ENCODE measurements at places on chromosomes 2 and 18.
A peak's percentile ranks its signal among the peaks of the same experiment; 100 is the strongest.

DNA sequence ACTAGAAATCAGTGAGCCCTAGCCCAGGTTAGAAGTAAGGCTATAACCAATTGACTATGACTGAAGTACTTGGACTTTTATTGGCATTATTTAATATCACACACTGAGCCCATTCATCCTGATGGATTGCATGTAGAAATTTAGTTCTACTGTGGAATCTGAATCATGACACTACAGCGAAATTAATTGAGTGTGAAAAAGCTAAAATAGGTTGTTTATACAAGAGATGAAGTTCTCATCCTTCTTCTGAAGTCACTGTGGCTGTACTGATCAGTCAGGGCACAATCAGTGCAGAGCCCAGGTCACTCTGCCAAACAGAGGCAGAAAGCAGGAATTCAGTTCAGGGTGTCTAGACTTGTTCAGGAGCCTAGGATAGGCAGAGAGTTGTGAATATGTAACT lies 158.9 kb downstream of the BABAM2 start:
- DNase-seq, result no peak

GRCh38 chr2:170587922-170588321 lies 127.2 kb upstream of the SP5 start:
- no peak for DNase-seq

DNA sequence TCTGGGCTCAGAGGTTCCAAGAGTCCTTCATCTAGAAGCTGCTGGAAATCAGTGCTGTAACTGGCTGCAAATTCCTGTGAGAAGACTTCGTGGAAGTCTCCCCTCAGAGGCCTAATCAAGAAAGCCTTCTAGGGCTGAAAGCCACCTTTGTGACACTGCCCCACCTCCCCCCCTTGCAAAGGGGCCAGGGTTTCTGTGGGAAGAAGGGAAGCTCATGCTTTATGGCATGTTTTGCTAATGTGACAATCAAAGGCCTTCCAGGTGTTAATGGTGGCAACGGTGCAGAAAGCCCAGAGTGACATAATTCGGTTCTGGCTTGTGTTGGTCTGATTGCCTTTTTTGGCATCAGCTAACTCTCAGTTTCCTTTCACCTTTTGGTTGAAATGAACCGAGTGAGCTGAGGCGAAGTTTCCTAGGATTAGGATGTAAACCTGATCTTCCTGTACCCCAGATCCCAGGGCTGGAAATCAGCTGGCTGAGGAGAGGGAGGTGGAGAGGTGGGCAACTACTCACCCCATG lies 126.9 kb upstream of the TRIB2 start:
- no peak for DNase-seq

DNA sequence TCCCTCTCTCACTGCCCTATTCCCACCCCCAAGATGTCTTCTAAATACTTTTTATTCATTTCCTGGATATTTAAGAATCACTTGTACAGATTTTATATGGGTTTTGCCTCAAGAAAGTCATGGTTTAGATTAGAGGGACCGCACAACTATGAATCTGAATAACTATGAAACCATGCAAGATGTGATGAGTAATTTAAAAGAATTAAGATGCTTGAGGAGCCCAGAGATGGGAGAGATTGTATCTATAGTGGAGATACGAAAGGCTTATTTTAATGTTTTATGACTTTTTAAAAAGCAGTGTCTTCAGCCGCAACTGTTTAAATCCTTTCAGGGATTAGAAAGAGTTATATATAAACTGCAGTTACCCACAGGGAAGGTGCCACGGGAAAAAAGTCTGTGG lies 324.1 kb downstream of the LPIN1 start:
- no peak for DNase-seq

GRCh38 chr18:39523281-39523680 lies 1957.7 kb upstream of the CELF4 start:
- no peak for DNase-seq

- no peak for DNase-seq
Measured at GRCh38 chr2:95392730-95393455, 9.6 kb upstream of the FAHD2A start.

DNA sequence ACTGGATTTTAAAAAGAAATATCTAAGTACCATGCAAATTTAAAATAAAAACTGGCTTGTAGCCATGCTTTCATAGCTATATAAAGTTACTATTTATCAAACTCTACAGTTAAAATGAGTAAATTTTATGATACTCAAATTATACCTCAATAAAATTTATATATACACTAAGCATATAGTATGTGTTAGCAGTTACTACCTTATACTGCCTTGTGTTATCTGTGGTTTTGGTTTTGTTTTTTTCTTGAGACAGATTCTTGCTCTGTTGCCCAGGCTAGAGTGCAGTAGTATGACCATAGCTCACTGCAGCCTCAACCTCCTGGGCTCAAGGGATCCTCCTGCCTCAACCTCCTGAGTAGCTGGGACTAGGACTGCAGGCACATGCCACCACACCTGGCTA lies 342.1 kb downstream of the KIAA1328 start:
- no peak for DNase-seq

DNA sequence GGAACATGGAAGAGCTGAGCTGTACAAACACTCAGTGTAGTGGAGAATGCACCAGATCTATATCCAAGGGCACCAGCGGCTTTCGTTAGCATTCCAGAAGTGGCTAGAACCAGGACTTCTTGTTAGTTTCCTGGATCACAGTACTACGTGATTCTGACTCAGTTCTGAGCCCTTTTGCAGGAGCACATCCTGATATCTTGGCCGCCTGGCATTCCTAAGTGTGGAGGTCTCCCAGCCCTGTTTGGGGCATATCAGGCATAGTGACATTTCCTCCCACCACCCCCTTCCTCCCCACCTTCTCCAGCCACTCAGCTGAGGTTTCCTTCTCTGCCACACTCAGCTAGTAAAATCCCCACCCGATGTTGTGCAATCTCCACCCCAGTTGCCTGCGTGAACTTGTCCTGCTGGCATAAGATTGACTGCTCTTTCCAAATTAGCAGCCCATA lies 63.4 kb downstream of the BMP10 start:
- DNase-seq, result peak; percentile 53

- no peak for DNase-seq
Measured at GRCh38 chr2:15786003-15786654, 154.2 kb upstream of the MYCN start.

GRCh38 chr2:215579809-215580208 lies 143.9 kb upstream of the FN1 start:
- DNase-seq, result no peak

DNA sequence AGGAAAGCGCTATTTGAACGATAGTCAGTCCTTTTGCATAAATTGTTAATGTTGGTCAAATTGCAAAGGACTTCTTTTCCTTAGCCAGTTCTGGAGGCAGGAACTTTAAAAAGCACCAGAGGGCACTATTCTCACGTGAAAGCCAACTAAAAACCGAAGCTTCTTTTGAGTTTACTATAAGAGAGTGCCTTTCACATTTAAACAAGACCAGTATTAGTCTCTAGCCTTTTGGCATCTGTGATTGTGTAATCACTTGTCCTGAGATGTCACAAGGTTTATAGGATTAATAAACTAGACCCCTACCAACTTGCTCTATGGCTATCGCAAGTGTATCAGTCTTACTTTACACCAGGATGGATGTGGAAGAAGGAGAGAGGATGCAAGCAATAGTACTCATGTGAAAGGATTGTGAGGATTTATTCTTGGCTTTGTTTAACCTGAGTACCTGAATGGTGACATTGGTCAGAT lies 14.4 kb upstream of the STAT4 start:
- DNase-seq, result peak; percentile 71

- no peak for DNase-seq
Measured at GRCh38 chr2:239509373-239510143, 108.7 kb upstream of the HDAC4 start.

- DNase-seq, result peak; percentile 85
Measured at GRCh38 chr2:18149660-18150246, 271.3 kb downstream of the KCNS3 start.

All from hematopoietic multipotent progenitor cell treated with erythropoietin and hydrocortisone succinate and interleukin-3 and kit ligand, for 6 days (in vitro differentiated cells).